KBM-7 (cell line): ENCODE measurements at places on chromosomes 4 and X.
A peak's percentile ranks its signal among the peaks of the same experiment; 100 is the strongest.

- no peak for DNase-seq
These were observed 236.9 kb downstream of the DCLK2 start for GRCh38 chr4:150315175-150315574.

DNA sequence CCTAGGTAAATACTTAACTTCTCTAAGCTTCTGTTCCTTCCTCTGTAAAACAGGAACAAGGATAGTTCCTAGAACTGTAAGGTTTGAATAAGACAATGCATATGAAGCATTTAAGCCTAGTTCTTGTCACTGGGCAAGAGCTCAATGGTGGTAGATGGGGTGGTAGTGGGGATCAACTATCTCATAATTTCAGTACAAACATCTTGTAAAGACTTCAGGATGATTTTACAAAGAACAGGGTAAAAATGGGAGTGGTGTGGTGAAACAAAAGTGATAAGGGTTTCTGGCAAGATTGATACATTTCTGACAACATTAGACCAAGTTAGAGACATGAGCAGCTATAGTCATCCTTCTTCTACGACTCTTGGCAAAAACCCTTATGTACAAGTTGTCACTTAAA is 137.8 kb downstream of the SCFD2 start:
- peak; percentile 47 for DNase-seq

DNA sequence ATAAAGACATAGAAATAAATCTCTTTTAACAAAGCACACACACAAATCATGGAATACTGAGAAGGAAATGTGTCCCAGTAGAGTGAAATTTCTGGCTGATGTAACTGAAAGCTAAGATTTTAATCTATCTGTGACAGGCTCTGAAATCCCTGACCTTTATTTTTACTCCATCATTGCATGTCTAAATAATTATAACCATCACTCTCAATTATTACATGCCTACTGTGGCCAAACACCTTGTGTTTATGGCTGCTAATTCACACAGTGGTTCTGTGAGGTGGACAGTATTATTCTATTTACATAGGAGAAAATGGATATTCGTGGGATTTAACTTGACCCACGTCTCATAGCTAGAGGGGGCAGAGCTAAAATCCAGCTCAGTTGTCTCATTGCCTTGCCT is 438.1 kb downstream of the TLL1 start:
- DNase-seq, result no peak

DNA sequence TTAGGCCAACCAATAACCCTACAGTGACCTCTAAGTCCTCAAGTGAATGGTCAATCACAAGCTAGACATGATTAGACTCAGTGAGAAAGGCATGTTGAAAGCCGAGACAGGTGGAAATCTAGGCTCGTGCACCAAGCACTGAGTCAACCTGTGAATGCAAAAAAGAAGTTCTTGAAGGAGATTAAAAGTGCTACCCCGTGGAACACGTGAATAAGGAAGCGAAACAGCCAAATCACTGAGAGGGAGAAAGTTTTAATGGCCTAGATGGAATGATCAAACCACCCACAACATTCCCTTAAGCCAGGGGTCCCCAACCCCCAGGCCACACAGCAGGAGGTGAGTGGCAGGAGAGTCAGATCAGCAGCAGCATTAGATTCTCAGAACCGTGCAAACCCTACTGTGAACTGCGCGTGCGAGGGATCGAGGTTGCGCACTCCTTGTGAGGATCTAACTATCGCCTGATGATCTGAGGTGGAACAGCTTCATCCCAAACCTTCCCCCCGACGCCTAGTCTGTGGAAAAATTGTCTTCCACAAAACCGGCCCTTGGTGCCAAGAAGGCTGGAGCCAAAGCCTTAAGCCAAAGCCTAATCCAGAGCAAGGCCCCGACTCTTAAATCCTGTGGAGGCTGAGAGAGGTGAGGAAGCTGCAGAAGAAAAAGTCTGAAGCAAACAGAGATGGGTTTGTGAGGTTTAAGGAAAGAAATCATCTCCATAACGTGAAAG is 19.5 kb upstream of the PDE6B start:
- no peak for DNase-seq

- no peak for DNase-seq
These were observed 288.3 kb upstream of the GALNTL6 start for GRCh38 chr4:171524903-171525302.

DNA sequence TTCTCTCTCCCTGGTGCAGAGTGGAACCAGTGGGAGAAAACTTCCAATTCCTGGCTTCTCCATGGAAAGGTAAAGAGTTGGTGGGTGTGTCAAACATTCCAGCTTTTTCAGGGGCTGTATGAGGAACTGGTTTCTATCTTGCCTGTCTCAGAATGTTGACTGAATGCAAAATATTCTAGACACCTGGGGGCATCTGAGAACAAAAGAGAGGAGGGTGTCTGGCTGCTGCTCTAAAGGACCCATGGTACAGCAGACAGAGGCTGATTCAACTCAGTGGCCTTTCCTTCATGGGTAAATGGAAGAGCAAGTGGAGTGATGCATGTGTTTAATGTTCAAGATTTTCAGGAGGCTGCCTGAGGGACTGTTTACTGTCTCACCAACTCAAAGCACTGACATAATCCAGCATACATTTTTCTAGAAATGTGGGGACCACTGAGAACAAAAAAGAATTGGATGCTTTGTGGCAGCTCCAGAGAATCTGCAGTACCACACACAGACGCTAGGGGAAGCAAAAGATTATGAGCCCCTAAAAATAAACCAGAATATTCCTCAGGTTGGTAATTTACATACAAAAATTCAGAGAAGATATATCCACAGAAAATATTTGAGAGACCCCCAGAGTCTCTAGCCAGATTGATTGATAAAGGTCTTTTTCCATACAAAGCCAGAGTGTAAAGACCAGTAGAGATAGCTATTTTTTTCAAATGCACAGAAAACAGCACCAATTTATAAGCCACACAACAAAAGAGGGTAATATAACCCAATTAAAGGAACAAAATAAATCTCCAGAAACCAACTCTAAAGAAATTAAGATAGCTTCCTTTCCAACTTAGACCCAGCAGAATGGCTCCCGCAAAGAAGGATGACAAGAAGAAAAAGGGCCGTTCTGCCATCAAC is 48.0 kb upstream of the STARD8 start:
- peak; percentile 48 for DNase-seq

DNA sequence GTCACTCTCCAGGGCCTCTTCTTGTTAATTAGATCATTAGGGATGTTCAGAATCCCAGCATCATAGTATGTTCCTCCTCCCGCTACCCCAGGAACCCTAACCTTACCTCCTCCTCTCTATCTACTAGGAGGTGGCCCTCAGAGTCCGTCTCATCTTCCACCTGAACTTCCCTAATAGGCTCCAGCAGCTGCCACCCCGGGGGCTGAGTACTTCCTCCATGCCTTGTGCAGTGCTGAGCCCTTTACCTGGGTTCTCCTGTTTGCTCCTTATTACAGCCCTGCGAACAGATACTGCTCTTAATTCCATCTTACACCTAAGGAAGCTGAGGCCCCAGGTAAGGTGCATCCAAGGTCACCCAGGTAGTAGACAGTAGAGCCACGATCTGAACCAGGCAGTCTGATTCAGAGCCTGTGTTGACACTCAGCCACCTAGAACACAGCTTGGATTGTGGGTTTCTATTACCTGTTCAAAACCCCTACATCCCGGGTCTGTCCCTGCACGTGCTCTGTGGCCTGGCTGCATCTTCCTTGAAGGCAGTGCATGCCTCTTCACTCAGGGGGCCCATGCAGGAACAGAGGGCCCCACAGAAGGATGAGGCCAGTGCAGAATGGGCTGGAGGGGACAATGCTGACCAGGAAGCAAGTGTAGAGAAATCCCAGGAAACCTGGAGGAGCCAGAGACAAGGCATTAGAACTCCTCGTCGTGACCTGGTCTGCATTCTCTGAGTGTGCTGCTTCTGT is 51.4 kb upstream of the MSANTD1 start:
- DNase-seq, result no peak

GRCh38 chr4:150619042-150619441 is 37.1 kb downstream of the MAB21L2 start:
- no peak for DNase-seq

DNA sequence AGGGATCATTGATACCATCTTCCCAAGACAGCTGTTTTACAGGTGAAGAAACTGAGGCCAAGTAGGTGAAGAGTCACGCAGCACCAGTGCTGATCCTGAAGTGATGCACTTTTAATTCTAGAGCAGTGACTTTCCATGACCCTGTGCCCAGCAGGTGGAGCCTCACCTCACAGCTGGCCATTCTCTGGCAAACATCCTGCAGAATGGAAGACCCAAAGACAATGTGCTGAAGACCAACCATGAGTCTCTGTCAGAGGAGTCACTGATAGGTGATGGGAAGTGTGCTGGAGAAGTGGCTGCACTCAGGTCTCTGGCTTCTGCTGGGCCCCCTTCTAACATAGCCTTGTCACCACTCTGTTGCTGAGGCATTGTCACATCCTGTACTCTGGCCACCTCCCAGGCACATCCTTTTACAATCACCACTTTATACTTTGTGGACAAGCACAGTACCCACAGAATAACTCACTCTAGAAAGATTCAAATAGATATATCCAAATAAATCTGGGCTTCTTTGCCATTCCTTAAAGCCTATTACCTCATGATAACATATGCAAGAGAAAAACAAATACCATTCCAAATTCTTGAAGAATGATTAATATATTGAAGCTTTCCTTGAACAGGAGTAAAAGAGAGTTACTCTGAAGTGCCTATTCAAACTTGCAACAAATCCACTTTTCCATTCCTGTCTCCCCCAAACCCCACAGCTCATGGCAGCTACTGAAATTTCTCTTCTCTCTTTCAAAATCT is 64.1 kb upstream of the SCOC start:
- DNase-seq, result no peak

- no peak for DNase-seq
These were observed 88.0 kb downstream of the RAB28 start for GRCh38 chr4:13396161-13396560.

- peak; percentile 54 for DNase-seq
These were observed 1793.7 kb upstream of the TENM3 start for GRCh38 chr4:180449395-180449956.

GRCh38 chrX:149504226-149504914 is 736 bp downstream of the IDS start:
- DNase-seq, result peak; percentile 59

- DNase-seq, result peak; percentile 26
These were observed at the start of gene WNK3 for GRCh38 chrX:54357414-54358377. Gene WNK3, minus strand, starts transcription at chrX:54358046.

- DNase-seq, result no peak
These were observed 27.3 kb upstream of the CDKN2AIP start for GRCh38 chr4:183416879-183417755.

DNA sequence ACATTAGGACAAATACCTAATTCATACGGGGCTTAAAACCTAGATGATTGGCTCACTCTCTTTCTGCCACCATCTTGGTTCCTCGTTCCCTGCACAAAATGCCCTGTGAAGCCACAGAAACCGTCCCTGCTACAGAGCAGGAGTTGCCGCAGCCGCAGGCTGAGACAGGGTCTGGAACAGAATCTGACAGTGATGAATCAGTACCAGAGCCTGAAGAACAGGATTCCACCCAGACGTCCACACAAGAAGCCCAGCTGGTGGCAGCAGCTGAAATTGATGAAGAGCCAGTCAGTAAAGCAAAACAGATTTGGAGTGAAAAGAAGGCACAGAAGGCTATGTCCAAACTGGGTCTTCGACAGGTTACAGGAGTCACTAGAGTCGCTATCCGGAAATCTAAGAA is 34.3 kb downstream of the TRIM61 start:
- DNase-seq, result no peak

- DNase-seq, result no peak
These were observed 199.9 kb upstream of the NEIL3 start for GRCh38 chr4:177109769-177110168.
